Heart left ventricle (tissue), 16 donors: ENCODE measurements at places on chromosomes 3 and 15. TPM values are rescaled to one million over a fixed set of nuclear protein-coding genes. Genes with fewer than 3 reads are reported as not detected.
A peak's percentile ranks its signal among the peaks of the same experiment; 100 is the strongest.

The MOBP gene
- total RNA-seq, result not detected

DNA sequence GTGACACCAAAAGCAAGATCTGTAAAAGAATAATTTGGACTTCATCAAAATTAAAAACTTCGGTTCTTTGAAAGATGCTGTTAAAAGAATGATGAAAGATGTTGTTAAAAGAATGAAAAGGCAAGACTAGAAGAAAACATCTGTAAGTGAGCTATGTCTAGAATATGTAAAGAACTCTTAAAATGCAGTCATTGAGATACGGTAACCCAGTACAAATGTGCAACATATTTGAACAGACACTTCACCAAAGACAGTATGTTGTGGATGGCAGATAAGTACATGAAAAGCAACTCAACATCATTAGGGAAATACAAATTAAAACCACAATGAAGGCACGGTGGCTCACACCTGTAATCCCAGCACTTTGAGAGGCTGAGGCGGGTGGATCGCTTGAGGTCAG is 139.5 kb downstream of the LRIG1 start:
- no peaks in the 10 kb centered on the region for H3K27me3 ChIP-seq
- H3K27ac ChIP-seq, result no peak overlapping the region
- peaks cover 50% of the 10 kb centered on the region for H3K4me1 ChIP-seq
- H3K36me3 ChIP-seq, result no peaks in the 10 kb centered on the region
- H3K4me3 ChIP-seq, result no peak overlapping the region

The TMF1 gene
- 23.3 TPM for total RNA-seq

DNA sequence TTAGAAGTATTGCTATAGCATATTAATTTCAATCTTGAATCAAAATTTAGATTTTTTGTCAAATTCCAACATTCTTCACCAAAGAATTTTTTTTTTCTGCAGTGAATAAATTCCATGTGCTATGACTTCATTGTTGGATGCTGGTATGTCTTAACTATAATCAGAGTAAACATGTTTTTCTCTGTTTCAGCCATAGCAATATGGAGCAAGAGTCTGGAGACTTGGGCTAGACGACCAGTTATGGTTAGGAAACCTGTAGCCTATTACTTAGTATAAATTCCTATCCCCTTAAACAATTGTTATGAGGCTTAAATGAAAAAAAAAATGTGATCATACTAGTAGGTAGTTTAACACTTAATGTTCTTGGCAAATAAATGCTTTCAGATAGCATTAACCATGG is 431.9 kb upstream of the FRG2C start:
- no peaks in the 10 kb centered on the region for H3K36me3 ChIP-seq
- no peak overlapping the region for H3K4me3 ChIP-seq
- H3K27ac ChIP-seq, result no peak overlapping the region
- no peaks in the 10 kb centered on the region for H3K27me3 ChIP-seq
- DNase-seq, result no peak

GRCh38 chr15:94844538-94845389 is 613.4 kb downstream of the MCTP2 start:
- peak overlapping the region; percentile 37 for H3K4me3 ChIP-seq
- peak; percentile 80 for DNase-seq
- H3K27me3 ChIP-seq, result peaks cover 5% of the 10 kb centered on the region

GRCh38 chr3:181705086-181705480 is 6.6 kb upstream of the SOX2 start:
- H3K4me3 ChIP-seq, result no peak overlapping the region
- H3K27me3 ChIP-seq, result peaks cover 99% of the 10 kb centered on the region
- no peak overlapping the region for H3K27ac ChIP-seq
- no peaks in the 10 kb centered on the region for H3K4me1 ChIP-seq
- H3K36me3 ChIP-seq, result no peaks in the 10 kb centered on the region

The LNP1 gene
- 5.3 TPM for total RNA-seq

DNA sequence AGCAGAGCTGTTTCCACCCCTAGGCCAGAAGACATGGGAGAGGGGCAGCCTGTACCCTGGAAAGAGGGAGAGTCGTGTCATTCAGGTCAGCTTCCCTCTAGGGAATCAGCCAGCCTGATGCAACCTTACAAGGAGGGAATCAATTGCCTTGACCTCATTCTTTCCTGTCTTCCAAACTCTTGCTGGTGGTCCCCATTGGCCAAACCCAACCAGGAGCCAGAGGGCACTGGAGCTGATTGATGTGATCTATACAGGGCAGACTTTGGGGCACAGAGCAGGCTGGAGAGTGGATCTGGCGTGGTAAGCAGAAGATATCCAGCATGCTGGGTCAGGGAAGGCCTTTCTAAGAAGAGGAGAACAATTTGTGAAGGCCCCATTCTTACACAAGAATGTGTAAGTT is 19.1 kb upstream of the MAGEF1 start:
- H3K4me1 ChIP-seq, result peaks cover 7% of the 10 kb centered on the region
- H3K4me3 ChIP-seq, result no peak overlapping the region
- H3K27ac ChIP-seq, result no peak overlapping the region
- no peaks in the 10 kb centered on the region for H3K27me3 ChIP-seq
- no peak for DNase-seq

DNA sequence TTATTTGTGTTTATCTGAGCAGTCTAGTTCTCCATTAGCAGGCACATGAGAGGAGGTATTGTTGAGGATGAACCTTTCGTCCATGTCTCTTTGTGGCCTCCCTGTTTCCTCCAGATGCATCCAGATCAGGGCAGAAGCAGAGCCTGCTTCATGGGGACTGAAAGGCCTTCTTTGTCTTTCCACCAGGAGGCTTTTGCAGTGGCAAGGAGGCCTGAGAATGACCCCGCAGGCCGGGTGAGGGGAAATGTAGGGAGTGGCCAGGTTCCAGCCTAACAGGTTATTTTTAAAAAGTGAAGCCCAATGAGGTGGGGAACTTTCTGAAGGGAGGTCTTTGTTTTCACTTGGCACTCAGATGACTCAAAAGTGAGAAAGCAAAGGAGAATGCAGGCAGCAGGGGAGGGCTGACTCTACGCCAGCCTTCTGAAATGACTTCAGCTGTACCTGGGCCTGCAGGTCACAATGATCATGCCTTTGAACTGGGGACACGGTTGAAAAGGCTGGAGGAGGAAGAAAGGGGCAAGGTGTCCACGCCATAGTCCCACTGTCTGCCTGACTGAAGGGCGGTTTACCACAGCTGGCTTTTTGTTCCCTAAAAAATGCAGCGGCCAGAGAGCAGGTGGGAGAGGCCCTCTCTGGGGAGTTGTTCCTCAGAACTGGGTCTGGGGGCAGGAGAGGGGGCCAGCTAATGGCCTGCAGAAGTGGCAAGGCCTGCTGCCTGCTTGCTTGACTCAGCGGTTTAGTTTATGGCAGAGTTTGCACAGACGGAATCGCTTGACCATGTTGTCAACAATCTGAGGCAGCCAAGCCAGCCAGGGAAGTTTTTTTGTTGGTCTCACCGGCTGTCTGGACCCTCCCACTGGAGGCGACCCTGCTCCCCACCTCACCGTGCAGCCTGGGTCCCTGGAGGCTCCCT is 28.7 kb downstream of the CMTM7 start:
- H3K27me3 ChIP-seq, result no peaks in the 10 kb centered on the region
- no peak for DNase-seq
- H3K36me3 ChIP-seq, result no peaks in the 10 kb centered on the region
- H3K4me3 ChIP-seq, result no peak overlapping the region

The COL7A1 gene
- total RNA-seq, result 11.9 TPM

DNA sequence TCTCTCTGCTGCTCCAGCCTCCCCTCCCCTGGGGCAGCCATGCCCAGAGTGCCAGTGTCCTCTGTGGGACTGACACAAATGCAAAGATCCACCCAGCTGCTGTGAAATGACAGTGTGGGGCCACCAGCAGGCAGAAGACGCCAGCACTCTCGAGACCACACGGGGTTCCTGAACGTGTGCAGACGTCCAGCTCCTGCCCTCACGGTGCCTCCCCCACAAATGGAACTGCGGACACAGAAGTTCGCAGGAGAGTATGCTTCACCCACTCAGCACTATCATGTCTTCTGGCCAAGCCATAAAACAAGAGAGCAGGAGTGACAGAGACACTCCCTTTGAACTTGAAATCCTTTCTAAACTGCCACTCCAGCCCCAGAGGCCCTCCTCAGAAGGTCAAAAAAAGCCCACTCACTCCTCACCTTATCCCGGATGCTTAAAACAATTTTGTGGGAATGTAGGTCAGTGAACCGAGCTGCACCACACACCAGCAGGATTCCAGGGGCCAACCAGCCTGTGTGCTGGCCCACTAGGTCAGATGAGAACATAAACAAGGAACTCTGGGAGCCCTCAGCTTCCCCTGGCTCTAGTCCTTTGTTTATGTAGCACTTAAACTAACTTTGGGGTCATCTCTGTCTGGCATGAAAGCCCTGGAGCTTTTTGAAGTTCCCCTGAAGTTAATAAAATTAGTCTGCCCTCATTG is 112.6 kb downstream of the DNAJB8 start:
- no peak overlapping the region for H3K4me3 ChIP-seq
- H3K27me3 ChIP-seq, result no peaks in the 10 kb centered on the region
- H3K4me1 ChIP-seq, result no peaks in the 10 kb centered on the region
- DNase-seq, result no peak
- H3K27ac ChIP-seq, result no peak overlapping the region
- H3K36me3 ChIP-seq, result peaks cover 9% of the 10 kb centered on the region

The HEG1 gene
- total RNA-seq, result 88.0 TPM

The RASGRF1 gene
- total RNA-seq, result not detected

The SKOR1 gene
- not detected for total RNA-seq

The CLDN16 gene
- not detected for total RNA-seq

GRCh38 chr15:89130201-89130600 is 41.9 kb downstream of the ABHD2 start:
- H3K4me1 ChIP-seq, result peaks cover 61% of the 10 kb centered on the region
- peak overlapping the region; percentile 44 for H3K27ac ChIP-seq
- DNase-seq, result no peak
- no peak overlapping the region for H3K4me3 ChIP-seq
- no peaks in the 10 kb centered on the region for H3K27me3 ChIP-seq

DNA sequence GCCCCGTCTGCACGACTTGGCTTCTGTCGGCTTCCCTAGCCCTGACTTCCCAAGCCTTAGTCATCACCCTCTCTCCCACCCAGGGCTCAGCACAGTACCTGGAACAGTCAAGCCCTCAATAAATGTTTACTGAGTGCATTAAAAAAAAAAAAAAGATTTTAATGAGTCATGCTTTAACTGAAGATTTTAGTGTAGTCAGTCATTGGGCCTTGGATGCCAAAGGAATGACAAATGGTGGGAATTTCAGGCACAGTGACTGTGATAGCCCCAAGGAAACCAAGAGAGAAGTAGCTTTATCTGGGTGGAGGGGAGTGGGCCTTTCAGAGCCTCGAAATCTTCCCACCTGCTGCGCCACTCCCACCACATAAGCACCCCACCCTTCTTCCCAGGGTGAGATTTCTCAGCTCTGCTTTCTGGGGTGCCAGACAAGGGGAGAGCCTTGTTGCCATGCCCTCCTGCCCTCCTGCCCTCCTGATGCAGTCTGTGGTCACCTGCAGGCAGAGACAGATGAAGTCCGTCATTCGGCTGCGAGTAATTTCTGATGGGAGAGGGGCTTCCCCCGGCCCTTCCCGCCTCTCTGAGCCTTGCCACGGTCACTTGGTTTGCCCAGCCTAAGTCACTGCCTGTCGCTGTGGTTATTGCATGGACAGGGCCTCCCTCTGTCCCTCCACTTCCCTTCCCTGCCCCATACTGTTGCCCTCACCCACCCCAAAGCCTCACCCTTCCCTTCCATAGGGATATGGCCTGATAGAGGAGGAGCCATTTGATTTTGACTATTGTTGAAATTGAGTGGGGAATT is 41.8 kb downstream of the SMAD3 start:
- no peak for DNase-seq
- no peaks in the 10 kb centered on the region for H3K36me3 ChIP-seq
- H3K27me3 ChIP-seq, result no peaks in the 10 kb centered on the region
- peaks cover 13% of the 10 kb centered on the region for H3K4me1 ChIP-seq

The ZBBX gene
- total RNA-seq, result not detected

- H3K27ac ChIP-seq, result no peak overlapping the region
- H3K4me3 ChIP-seq, result no peak overlapping the region
- no peak for DNase-seq
- no peaks in the 10 kb centered on the region for H3K36me3 ChIP-seq
- no peaks in the 10 kb centered on the region for H3K27me3 ChIP-seq
- H3K4me1 ChIP-seq, result no peaks in the 10 kb centered on the region
These were observed 86.5 kb upstream of the PRR23E start for GRCh38 chr3:127106456-127106855.

DNA sequence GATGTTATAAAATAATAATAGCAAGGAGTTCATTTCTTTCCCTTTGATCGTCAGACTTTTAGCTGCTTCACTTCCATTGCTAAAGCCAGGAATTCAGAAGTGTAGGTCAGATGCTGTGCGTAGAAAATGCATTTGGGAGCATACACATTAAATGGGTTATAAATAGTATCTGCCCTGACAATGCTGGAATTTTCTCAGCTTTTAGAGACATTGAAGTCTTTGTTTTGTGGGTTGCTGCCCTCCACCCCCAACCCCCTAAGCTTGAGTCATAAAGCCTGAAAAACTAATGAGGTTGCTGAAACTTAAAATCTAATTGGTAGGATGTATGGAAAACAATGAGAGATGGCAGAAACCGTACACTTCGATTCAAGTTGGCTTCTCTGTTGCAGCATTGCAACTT is 81.9 kb downstream of the MITF start:
- H3K4me1 ChIP-seq, result peaks cover 56% of the 10 kb centered on the region
- no peaks in the 10 kb centered on the region for H3K36me3 ChIP-seq
- no peaks in the 10 kb centered on the region for H3K27me3 ChIP-seq
- DNase-seq, result no peak
- no peak overlapping the region for H3K4me3 ChIP-seq
- no peak overlapping the region for H3K27ac ChIP-seq

- H3K27ac ChIP-seq, result peak overlapping the region; percentile 32
- peaks cover 26% of the 10 kb centered on the region for H3K36me3 ChIP-seq
- no peak for DNase-seq
- H3K4me3 ChIP-seq, result no peak overlapping the region
- peaks cover 53% of the 10 kb centered on the region for H3K4me1 ChIP-seq
- H3K27me3 ChIP-seq, result no peaks in the 10 kb centered on the region
These were observed 168.3 kb downstream of the GHSR start for GRCh38 chr3:172279974-172280373.

GRCh38 chr15:81491414-81492096 is 117.5 kb upstream of the TMC3 start:
- DNase-seq, result no peak
- H3K36me3 ChIP-seq, result no peaks in the 10 kb centered on the region
- H3K4me1 ChIP-seq, result peaks cover 7% of the 10 kb centered on the region
- no peaks in the 10 kb centered on the region for H3K27me3 ChIP-seq

DNA sequence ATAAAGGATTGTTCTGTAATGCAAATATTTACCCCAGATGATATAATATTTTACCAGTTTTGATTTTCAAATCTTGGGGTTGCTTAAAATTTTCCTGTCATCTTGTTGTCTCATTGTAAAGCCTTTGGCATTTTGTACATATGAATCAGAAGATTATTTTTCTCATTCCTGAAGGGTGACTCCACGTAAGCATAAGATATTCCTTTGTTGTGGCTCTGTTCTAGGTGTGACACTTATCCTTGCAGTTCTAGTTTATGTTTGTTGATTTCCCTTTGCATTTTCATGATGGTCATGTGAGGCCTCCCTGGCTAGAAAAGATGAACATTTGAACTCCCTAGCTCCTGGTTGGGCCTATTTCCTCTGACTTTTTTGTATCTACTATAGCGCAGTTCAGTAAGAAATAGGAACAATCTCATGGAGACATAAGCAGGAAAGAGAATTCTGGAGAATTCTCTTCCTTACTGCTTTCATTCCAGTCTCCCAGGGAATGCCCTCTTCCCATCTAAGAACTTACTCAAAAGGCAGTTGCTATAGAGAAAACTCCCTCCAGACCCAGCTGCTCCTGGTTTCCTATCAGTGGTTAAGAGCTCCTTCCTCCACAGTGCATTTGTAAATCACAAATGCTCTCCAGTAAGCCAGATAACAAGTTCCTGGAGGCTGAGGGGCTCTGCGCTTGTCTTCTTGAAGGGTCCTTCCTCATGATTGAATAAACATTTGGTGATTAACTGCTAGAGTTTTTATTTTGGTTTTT is 124.7 kb downstream of the WNT5A start:
- H3K27me3 ChIP-seq, result no peaks in the 10 kb centered on the region
- no peaks in the 10 kb centered on the region for H3K36me3 ChIP-seq
- no peak overlapping the region for H3K4me3 ChIP-seq

The TGM5 gene
- total RNA-seq, result not detected
